ENCODE measurements at places on chromosomes 3 and 15. TPM values are rescaled to one million over a fixed set of nuclear protein-coding genes. Genes with fewer than 3 reads are reported as not detected.

Gene PIGZ
- 1.7 TPM for total RNA-seq

Gene BCHE
- total RNA-seq = 9.4 TPM

Gene UBXN7
- total RNA-seq = 23.9 TPM

Gene CLSTN2
- 0.22 TPM for total RNA-seq

Gene MCF2L2
- 0.98 TPM for total RNA-seq

Gene RASGRP1
- total RNA-seq = 0.11 TPM

Gene KBTBD8
- 2.4 TPM for total RNA-seq

Gene KCNMB3
- 1.2 TPM for total RNA-seq

Gene KBTBD13
- not detected for total RNA-seq

Gene SH2D7
- not detected for total RNA-seq

Gene GPR15
- total RNA-seq = not detected

Gene TRH
- total RNA-seq = not detected

Gene HAPLN3
- 11.4 TPM for total RNA-seq

Gene HIGD2B
- total RNA-seq = 0.39 TPM

Gene AMIGO3
- 3.3 TPM for total RNA-seq

Gene GATA2
- total RNA-seq = 9.4 TPM

Gene SPINT1
- 190 TPM for total RNA-seq

Measured in placental epithelial cell (primary cell).